ENCODE measurements at places on chromosomes 6 and 20.

- DNase-seq = no peak
These were observed 65.1 kb upstream of the DUSP22 start for GRCh38 chr6:227074-227782.

DNA sequence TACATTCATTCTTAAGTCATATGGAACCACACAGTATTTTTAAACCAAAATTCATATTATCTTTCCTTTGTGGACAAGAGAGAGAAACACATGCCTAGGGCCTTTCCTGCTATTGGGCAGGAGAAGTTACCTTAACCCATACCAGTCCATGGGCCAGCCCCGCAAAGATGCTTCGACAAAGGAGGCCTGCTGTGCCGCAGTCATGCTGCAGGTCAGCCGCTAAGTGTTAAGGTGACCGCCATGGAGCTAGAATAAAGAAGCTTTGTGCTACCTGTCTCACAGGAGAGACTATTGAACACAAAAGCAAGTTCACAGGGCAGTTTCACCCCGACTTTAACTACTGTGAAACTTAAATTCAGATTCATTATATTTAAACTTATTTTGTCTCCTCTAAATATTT is 62.3 kb upstream of the TMEM181 start:
- no peak for DNase-seq

DNA sequence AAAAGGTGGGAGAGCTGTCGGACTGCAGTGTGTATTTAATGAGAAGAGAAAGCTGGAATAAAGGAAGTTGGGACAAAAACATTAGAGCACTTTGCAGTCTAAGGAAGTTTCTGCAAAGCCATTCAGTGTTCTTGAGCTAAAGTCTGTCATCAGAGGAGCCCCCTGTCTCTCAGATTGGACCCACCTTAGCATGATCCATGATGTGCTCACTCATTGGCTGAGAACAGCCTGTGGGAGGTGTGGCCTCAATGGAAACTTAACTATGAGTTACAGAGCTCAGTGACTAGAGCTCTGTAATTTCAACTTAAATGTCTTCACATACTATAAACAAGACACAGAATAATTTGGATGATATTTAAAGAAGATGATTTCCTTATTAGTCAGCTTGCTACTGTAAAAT is 437.0 kb downstream of the BTBD3 start:
- DNase-seq = no peak

GRCh38 chr6:110018486-110018885 is 40.4 kb downstream of the GPR6 start:
- no peak for DNase-seq

DNA sequence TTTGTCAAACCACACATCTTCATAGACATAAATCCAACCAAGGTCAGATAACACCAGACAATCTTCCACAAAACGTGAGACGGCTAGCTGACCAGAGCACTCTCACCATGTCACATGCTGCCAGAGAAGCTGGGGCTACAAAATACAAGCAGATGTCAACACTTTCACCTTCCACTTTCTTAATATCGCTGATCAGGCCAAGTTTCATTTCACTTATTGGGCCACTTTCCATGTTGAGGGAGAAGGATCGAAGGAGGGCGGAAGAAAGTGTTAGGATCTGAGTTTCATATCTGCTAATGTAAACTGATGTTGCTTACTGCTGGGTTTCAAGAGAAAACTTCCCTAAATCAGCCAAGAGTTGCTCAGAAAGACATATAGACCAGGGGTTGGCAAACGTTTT is 177.0 kb upstream of the PRDM1 start:
- DNase-seq = no peak

- DNase-seq = no peak
These were observed 778.8 kb downstream of the KIF16B start for GRCh38 chr20:15794409-15794808.

- no peak for DNase-seq
These were observed 1.3 kb downstream of the GCLC start for GRCh38 chr6:53543359-53544216.

GRCh38 chr20:52652271-52652670 is 319.9 kb upstream of the TSHZ2 start:
- no peak for DNase-seq

DNA sequence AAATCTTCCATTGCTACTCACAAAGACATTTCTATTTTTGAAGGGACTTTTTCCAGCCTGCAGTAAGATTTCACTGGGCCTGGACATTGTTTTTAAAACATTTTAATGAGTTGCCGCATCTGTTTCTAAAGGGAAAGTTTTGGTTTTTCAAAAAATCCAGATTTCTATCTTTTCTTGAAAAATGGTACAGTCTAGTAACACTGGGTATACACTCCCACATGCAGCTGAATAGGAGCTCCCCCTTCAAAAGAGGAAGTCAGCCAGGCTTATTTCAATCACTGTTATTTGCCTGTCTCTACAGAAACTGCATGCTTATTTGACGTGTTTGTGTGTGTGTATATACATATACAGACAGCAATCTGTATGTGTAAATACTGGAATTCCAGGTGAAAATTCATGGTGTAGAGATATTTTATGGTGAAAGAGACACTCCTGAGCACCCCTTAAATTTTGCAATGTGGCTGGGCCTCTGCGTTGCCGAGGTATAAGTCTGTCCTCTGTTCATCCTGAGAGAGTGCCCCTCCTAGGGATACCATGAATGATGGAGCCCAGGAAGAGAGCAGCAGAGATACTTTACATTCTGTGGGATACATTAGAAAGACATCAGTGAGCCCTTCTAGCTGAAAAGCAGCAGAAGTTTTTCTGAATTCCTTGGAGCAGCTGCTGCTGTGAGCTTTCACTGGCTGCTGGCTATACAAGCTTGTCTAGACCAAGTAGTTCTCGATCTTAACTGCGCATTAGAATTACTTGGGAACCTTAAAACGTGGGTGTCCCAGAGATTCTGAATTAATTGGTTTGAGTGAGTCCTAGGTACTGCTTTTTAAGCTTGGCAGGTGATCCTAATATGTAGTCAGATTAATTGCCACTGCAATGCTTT is 12.0 kb upstream of the ABRACL start:
- no peak for DNase-seq

DNA sequence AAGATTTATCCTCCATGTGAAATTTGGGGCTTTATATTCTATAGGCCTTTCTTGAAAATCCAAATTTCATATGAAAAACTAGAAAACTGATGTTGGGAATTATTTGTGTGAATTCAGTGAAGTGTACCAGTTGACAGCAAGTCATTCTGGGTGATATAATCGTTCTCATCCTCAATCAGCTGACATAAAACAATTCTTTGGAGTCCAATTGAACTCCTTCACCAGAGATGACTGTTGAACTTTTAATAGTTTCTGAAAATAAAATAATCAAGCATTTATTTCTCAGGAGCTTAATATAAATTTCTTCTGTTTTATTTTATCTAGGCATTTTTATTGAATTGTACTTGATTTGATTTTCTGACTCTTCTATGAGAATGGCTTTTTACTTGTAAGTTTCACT is 92.6 kb downstream of the ADGRB3 start:
- no peak for DNase-seq

DNA sequence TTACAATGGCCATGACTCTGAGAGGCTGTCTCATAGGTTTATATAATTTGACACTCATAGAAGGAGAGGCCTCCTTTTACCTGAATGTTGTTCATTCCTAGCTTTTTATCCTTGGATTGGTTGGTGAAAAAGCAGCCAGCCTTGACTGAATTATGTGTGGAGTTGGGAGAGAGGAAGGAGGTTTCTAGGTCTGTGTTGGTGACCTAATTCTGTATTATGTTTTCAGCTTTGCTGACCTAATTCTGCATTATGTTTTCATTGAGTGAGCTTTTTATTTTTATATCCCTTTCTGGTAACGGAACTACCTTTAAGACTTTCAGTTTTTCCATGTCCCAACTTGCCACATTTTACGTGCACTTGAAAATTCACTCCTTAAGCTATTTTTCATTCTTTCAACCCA is 59.1 kb upstream of the RNF144B start:
- DNase-seq = no peak

DNA sequence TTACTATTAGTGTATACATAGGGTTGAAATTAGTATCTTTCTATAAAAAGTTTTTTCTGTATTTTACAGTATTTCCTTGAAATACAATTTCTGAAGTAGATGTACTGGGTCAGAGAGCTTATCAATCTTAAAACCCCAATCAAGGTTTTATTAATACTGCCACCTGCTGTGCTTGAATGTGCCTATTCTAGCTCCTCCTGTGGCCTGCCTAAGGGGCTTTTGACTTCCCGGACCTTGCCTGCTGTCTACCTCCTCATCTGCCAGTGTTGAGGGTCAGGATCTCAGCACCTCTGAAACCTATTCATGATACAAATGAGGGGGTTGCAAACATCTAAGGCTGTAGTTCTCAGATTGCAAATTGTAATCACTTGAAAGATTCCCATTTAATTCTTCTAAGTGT is 9.2 kb downstream of the PACRG start:
- no peak for DNase-seq

DNA sequence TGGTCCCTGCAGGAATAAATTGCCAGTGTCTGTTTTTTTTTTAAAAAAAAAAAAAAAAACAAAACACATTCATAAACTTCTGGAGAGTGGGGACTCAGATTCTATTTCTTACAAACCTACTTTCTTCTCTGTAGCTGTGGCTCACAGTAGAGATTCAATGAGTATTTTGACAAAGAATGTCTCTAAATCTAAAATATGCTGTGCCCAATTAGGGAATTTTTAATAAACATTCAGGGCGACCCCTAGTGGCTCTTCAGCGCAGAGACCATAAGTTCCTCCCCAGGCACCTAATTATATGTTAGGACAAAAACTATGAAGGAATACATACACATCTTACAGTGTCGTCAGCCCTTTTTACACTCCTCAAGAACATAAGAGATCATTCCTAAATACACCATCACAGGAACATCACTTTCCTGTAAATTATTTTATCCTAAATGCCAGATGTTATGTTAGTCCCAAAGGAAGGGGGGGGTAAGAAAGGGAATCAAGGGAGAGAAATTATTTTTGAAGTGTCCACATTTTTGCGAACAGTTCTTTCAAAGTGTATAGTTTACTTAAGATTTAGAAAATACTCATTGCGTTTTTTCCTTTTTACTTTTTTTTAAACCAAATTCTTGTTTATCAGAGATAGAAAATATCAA is 21.8 kb upstream of the NAA20 start:
- peak; percentile 51 for DNase-seq

GRCh38 chr20:402496-402885 is 5.6 kb upstream of the RBCK1 start:
- no peak for DNase-seq

DNA sequence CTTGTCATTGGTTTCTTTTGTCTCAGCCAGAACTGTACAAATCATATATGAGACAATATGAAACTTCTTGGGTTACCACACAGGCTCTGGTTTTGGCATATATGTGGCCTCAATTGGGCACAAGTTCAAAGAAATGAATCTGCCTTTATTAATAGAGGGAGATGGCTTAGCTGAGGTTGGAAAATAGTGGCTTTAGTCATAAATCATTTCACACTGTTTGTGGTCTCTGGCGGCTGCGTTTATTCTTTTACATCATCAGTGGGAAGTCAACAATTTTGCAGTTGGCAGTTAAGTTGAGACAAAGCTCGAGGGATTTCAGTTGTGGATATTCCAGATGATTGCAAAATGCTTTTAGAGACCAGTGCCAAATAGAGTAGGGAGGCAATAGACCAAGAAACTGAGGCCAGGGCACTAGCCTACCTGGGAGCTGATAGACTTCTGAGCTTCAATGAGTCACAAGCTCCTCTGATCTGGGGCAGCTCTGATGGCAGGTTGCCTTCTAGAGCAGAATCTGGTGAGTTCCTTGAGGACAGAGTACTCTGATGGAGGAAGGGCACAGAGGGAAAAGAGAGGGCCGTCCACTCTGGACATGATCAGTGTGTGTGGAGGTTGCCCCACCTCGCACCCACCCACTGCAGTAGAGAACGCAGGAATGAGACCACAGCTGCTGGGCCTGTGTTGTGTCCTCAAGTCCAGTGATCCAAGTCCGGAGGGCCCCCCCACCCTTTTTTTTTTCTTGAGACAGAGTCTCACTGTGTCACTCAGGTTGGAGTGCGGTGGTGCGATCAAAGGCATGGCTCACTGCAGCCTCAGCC is 73.5 kb downstream of the ARMC2 start:
- no peak for DNase-seq

GRCh38 chr20:17399303-17399985 is 131.7 kb downstream of the BFSP1 start:
- no peak for DNase-seq

- DNase-seq = no peak
These were observed 147.8 kb upstream of the DTNBP1 start for GRCh38 chr6:15810618-15811017.

GRCh38 chr6:167962711-167963110 is 34.8 kb upstream of the KIF25 start:
- DNase-seq = no peak

DNA sequence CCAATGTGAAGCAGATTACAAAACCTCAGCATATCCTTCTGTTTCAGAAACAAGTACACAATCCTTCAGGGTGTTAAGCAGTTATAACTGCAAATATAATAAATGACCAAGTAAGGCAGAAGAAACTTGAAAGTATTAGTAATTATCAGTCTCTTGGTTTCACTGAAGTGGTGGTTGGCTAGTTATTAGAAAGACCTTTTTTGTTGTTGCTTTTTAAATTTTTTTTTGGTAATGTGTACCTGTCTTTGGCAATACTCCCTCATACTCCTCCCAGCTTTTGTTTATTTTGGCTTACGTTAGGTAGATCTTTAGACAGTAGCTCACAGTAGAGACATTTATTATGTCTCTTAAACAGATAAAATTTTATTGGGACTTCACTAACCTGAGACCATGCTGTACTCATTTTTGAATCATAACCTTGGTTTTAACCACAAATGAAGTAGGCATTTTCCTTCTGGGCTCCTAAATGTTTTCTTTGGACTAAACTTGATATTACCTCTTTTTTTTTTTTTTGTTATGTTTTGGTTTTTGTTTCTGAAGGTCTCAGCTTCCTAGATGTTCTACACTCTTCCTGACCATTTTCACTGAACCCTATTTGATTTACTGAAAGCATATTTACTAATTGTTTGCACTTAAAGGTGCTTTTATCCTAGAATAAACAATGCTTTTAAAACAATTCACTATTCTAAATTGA is 6.4 kb downstream of the CD2AP start:
- no peak for DNase-seq

GRCh38 chr6:35810971-35811698 is 6.0 kb downstream of the LHFPL5 start:
- DNase-seq = no peak

DNA sequence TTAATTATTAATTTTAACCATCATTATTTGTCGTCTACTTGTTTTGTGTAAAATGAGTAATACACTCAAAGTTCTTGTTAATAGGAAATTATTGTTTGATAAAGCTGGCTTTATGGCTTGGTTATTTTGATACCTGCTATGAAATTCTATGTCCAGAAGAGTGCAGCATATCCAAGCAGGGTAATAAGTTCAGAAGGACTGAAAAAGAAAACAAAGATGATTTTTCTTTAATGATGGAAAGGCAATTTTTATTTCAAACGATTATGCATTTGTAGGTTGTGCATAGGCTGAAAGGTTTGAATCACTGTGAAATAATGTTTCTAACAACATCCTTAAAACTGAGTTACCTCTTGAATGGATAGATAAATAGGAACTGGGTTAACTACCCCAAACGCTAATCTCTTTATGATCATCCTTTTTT is 1.4 kb upstream of the MAN1A1 start:
- no peak for DNase-seq

All from HTR-8/SVneo (cell line).